ENCODE measurements at places on chromosomes 11 and 22. TPM values are rescaled to one million over a fixed set of nuclear protein-coding genes. Genes with fewer than 3 reads are reported as not detected.

TEAD1 gene
- 135 TPM for total RNA-seq

GGTLC2 gene
- 1.4 TPM for total RNA-seq

KRTAP5-10 gene
- total RNA-seq = not detected

MIEF1 gene
- total RNA-seq = 23.0 TPM

NLRP14 gene
- total RNA-seq = not detected

CABP4 gene
- not detected for total RNA-seq

MPPED2 gene
- not detected for total RNA-seq

Measured in chondrocyte (in vitro differentiated cells).